ENCODE measurements at places on chromosomes 6 and 20. TPM values are rescaled to one million over a fixed set of nuclear protein-coding genes. Genes with fewer than 3 reads are reported as not detected.
A peak's percentile ranks its signal among the peaks of the same experiment; 100 is the strongest.

Gene SAPCD1
- 0.90 TPM for total RNA-seq

Gene OR14J1
- total RNA-seq = not detected

Gene TRERF1
- total RNA-seq = 12.1 TPM

Gene XPO5
- 23.8 TPM for total RNA-seq

Gene LTB
- 2.1 TPM for total RNA-seq

Gene ETV7
- 0.79 TPM for total RNA-seq

Gene SYNDIG1
- 2.2 TPM for total RNA-seq

Gene EYS
- total RNA-seq = 4.4 TPM

Gene OXT
- not detected for total RNA-seq

Gene DEF6
- 7.2 TPM for total RNA-seq

Gene POPDC3
- total RNA-seq = 2.5 TPM

Gene UNC5CL
- total RNA-seq = 0.37 TPM

Gene TRAM2
- total RNA-seq = 25.2 TPM

Gene CYP39A1
- 13.3 TPM for total RNA-seq

Gene CLIC5
- total RNA-seq = 4.3 TPM

Gene PLN
- 178 TPM for total RNA-seq

Gene TSPO2
- total RNA-seq = not detected

DNA sequence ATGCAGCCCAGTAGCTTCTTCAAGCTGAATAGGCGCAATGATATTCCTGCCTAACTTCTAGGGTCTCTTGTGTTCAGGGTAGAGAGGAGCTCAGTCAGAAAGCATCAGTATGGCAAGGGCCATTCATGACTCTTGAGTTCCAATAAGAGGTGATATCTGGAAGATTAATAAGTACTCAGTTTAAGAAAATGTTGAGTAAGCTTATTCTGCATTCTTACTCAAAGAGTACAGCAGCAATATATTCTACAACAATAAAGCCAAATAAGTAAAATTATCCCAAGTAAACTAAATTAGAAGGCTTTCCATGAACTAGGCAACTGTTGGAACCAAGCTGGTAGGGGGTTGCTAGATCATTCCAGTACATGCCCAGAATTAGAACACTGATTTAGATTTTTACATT is 303.2 kb downstream of the PACRG start:
- no peak for DNase-seq

DNA sequence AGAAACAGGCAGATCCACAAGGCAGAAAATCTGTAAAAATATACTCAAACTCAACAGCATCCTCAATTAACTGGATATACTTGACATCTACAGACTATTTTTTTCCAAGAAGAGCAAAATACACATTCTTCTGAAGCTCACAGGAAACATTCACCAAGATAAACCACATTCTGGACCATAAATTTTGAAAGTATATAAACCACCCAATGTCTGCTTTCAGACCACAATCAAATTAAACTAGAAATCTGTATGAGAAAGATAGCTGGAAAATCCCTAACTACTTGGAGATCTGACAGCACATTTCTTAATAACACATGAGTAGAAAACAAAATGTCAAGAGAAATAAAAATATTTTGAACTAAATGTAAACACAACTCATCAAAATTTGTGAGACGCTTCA is 195.5 kb downstream of the ERMARD start:
- DNase-seq = no peak

- no peak for DNase-seq
Measured at GRCh38 chr20:50536333-50536732, 26.1 kb downstream of the PTPN1 start.

DNA sequence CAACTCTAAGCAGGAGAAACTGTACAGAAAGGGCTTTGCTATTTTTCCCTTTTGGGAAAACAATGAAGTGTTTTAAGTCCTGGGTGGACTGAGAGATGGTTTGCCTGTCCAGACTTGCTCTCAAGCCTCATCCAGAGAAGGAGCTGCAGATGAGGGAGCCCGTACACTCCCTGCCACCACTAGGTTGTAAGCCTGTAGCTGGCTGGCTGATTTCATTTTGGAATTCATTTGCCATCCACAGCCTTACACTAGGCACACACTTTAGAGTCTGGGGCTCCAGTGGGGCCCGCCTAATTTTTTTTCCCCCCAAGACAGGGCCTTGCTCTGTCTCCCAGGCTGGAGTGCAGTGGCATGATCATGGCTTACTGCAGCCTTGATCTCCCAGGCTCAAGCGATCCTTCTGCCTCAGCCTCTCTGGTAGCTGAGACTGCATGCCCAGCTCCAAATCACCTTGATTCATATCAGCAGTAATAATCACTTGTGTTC is 28.4 kb downstream of the POFUT1 start:
- DNase-seq = no peak

DNA sequence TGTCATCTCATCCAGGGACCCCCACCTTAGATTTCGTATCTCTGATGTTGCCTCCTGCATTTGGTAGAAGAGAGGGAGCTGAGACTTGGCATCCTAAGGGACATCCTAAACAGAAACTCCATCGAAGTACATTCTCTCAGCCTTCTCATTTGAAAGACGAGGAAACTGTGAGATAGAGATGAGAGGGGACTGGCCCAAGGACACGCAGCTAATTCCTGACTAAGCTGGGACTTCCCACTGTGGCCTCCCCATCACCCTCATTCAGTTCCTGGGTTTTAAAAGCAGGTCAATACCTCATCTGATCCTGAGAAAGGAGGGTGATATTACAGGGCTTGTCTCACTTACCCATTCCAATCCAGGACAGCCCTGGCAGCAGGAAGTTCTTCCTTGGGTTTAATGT is 855 bp upstream of the WFDC5 start:
- no peak for DNase-seq

- DNase-seq = no peak
Measured at GRCh38 chr6:47064274-47064673, 22.1 kb upstream of the ADGRF1 start.

DNA sequence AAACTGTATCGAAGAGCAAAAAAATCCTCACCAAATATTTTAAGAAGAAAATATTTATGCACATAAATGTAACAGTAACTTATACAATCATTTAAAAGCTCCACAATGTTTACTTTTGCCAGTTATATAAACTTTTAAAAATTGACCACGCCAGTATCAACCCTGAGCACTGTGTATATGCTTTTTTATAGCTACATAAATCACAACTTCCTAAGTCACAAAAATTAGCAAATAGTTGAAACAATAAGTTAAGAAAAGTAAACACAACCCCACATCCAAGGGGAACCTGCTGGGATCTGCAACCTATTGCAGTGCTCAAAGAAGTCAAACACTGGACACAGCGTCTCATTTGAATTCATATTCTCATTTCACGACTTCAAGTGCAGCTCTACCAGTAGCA is 89.8 kb upstream of the DST start:
- DNase-seq = no peak

DNA sequence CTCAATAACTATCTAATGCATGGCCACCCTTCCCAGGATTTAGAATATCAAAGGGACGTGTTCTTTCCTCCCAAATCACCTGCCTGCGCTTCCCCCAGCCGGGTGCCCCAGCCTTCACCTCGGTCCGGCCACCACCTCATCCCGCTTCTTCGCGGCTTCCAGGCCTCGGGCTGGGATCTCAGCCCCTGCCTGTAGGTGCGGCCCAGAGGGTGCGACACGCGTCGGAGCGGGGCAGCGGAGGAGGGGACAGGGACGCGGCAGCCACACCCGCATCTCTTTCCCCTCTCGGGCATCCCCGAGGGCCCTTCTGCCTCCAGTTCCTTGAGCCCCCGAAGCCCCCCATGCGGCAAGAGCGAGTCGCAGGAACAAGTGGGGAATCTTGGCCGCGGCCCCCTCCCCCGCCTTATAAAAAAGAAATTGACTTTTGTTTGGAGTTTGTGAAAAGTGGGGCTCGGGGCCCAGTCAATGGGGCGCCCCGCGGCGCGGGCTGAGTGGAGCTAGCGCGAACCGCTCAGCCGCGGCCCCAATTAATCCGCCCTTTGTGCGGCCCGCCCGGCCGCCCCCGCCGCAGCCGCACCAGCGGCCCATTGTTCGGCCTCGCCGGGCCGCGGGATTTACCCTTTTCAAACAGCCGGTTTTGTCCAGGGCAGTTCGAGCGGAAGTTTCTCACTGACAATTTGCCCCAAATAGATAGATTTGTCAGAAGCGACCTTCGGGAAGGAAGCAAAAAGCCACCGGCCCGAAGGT is 8.4 kb upstream of the NR2E1 start:
- no peak for DNase-seq

GRCh38 chr20:45502561-45502960 is 12.9 kb downstream of the SPINT3 start:
- DNase-seq = no peak

GRCh38 chr6:143014764-143015163 is 45.9 kb upstream of the AIG1 start:
- DNase-seq = no peak

GRCh38 chr20:4633780-4634179 is 87.9 kb upstream of the PRND start:
- DNase-seq = no peak

DNA sequence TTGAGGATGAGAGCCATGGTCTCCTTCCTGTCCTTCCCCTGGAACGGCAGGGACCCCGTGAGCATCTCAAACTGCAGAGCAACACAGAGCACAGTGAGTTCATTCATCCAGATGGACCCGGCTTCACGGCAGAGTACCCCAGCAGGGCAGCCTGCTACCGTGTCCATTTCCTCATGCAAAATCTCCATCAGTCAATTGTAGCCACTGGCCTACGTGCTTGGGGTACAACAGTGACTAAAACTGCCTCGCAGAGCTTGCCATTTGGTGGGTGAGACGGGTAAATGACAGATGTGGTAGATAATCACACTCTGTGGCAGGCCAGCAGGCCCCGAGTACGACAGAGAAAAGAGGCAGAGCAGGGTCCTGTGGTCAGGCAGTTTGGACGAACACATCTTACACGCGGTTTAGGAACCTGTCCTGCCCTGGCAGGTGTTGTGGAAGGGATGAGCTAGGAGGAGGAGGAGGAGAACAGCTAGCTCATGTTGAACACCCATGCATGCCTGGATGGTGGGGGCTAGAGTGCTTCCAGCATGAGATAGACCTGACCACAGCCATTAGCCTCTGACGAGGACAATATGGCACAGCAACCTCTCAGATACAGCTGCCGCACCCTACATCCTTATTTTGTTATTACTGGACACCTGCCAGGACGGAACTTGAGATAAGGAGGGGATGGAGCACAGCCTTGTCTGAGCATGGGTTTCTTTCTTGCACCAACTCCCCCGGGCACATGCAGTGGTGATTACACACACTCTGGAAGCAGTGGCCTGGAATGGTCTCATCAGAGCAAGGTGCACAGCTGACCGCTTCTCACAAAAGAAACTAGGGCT is 95.6 kb downstream of the RAMACL start:
- peak; percentile 43 for DNase-seq

DNA sequence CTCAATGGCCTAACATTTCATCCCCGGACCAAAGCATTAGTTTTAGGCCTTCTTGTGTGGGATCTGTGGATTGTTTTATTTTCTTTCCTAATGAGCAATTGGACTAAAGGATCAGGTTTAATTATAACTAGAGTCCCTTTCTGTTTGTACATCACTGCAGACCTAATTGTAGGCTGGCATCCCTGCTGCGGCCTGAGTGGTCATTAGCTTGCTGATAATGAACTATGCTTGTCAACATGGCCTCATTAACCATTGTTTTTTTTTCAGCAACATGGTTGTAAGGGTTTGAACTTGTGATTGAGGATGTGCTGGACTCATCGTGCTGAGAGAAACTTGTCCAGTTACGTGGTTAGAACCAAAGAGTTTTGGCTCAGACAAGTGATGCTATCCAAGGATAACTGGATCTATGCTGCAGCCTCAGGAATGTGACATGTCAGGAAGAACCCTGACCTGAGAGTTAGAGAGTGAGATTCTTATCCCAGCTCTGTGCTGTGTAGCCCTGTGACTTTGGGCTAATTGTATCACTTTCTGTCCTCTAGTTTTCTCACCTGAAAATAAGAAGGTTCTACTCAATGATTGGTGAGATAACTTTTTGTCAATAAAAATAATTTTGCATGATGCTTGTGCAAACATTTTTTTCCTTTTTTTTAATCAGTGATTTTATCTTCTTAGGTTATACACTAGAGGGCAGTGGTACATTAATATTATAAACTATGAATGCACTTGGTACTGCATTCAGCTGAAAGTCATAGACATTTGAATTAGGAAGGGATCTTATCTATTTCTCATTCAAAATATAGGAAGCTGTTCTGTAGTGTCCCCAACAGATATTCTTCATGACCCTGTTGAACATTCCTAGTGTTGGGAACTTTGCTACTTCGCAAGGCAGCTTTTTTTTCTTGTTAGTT is 140.9 kb downstream of the RNF144B start:
- DNase-seq = no peak

DNA sequence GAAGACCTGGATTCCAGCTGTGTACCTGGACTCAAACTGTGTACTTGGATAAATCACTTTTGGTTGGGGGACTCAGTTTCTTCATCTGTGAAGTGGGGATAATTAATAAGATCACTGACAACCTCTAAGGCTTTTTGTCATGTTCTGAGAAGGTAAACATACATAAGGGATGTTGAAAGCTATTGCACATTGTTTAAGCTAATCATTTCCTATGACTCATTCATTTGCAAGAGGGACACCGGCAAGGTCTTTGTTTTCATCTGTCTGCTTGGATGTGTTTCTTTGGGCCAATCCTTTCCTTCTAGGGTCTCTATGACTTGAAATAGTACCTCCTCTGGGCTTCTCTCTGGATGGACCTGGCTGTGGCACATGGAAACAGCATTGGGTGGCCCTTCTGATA is 6.8 kb downstream of the PROKR2 start:
- DNase-seq = no peak

GRCh38 chr6:42742116-42742894 is 3.6 kb downstream of the TBCC start:
- no peak for DNase-seq

- DNase-seq = no peak
Measured at GRCh38 chr6:125203395-125203794, 49.8 kb downstream of the TPD52L1 start.

- DNase-seq = no peak
Measured at GRCh38 chr6:147255948-147256674, 51.9 kb downstream of the STXBP5 start.

GRCh38 chr20:9903048-9903655 is 64.3 kb upstream of the PAK5 start:
- no peak for DNase-seq

Measured in urinary bladder (tissue), 4 donors.